ENCODE measurements at places on chromosomes 2 and 18.

DNA sequence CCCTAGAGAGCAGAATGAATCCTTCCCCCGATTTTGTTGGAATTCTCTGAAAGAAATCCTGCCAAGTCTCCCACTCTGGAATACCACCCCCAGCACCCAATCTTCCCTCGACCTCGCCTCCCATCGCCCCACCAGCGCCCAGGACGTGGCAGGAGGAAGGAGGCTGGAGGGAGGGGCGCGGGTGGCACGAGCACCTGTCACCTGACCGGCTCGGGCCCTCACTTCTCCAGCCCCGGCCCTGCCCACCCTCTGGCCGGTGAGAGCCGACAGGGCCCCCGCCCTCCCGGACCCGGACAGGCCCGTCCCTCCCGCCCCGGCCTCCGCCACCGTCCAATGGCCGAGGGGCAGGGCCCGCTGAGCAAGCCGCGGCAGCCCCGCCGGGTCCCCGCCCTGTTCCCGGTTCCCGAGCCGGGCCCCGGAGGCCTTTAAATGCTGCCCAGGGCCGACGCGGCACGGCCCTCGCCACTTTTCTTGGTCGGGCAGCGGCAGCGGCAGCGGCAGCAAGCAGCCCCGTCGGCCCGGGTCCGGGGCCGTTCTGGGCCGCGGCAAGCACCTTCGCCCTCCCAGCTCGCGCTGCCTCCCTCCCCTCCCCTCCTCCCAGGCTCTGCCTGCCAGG, at the start of gene LGALSL:
Gene LGALSL, plus strand, starts transcription at position 393 of the 616 bp plus-strand sequence. CDS start 384 bp downstream, outside the sequence.
- DNase-seq: peak; percentile 61

- DNase-seq: no peak
These were observed 204.4 kb upstream of the RASGRP3 start for GRCh38 chr2:33272001-33272400.

- DNase-seq: no peak
These were observed 7.7 kb downstream of the SERPINB2 start for GRCh38 chr18:63895190-63895589.

- DNase-seq: no peak
These were observed 332.2 kb downstream of the OSR1 start for GRCh38 chr2:19026261-19026660.

DNA sequence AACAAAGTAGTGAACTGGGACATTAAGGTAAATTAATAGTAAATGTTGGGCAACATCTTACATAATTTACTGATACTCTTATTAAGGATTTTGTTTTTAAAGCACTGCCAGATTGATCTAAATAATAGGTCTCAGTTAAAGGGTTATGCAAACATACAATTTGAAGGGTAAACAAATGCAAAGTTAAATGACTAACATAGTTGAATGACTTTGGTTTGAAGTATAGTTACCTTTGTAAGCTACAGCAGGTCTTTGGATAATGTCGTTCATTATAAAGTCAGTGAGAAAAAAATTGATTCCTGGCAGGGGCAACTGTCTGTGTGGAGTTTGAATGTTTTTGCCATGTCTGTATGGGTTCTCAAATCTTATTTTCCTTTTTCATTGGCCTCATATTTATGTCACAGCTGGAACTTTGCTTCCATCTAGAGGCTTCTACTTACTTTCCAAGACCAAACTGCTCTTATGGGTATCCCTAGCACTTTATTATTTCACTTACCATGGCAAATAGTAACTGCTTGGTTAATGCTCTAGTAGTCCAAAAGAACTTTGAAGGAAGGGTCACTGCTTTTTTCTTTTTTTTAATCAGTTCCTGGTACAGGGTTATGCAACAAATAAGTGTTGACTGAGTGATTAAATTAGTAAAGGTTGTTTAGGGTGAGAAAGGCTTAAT, 107.8 kb downstream of the NBEAL1 start:
- DNase-seq: no peak

- DNase-seq: peak; percentile 76
These were observed 15.3 kb downstream of the CHRNA1 start for GRCh38 chr2:174748948-174749347.

- DNase-seq: no peak
These were observed 258.3 kb upstream of the CXCR4 start for GRCh38 chr2:136376211-136376610.

- DNase-seq: peak; percentile 31
These were observed 347.9 kb downstream of the METTL4 start for GRCh38 chr18:2223449-2223848.

DNA sequence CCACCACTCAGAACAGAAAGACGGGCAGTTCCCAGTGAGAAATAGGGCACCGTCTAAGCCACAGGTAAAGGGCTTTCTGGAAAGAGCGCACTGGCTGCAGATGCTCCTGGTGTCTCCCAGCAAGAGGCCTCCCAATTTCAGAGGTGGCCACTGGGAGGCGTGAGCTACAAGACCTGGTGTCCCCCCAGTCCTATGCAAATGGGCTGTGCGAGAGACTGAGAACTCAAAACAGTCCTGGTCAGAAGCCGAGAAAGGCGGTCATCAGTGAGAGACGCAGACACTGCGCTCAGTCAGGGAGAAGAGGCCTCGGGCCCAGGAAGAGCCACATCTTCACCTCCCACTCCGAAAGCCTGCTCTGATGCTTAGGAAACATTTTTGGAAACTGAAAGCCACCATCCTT, 179.5 kb downstream of the EIPR1 start:
- DNase-seq: no peak

DNA sequence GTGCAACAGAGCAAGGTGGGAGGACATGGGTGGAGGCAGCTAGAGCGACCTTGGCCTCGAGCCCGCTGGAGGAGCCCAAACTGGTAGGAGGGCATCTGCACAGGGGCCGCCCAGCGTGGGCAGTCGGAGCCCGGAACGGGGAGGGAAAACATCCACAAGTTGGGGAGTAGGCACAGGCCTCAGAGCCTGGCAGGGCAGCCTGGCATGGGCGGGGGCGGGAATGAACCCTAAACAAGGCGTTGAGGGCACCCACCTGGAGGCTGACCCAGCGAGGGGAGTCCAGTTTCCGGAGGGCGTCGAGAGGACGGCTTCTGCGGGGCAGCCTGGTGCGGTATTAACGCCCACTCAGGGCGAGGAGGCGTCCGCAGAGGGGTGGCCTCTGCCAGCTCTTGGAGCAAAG, 129.9 kb downstream of the L3MBTL4 start:
- no peak for DNase-seq

All from foreskin fibroblast (primary cell).